GM12864 (cell line): ENCODE measurements at places on chromosomes 3 and 15.

- no peak for DNase-seq
Observed at GRCh38 chr15:43893956-43894355, 67.2 kb downstream of the WDR76 start.

- peak; percentile 10 for DNase-seq
Observed at GRCh38 chr3:6799264-6799915, 61.5 kb upstream of the GRM7 start.

- no peak for DNase-seq
Observed at GRCh38 chr15:67083135-67083762, 17.8 kb downstream of the SMAD3 start.

GRCh38 chr3:55719508-55719907 is 232.4 kb upstream of the WNT5A start:
- no peak for DNase-seq

DNA sequence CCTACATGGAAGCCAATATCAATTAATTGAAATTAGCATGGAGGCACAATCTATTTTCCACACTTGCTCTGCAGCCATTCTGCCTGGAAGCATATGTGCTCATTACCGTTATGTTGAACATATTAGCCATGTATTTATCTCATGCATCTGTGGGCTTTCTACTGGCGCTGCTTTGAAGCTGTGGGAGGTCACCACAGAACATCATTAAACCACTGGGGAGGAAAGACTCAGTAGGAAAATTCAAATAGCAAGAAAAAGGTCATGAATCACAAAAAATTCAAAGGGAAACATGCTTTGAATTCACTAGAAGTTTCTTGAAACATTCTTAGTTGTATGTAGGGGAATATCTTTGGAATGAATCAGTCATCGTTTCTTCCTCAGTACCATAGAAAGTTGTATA is 652.5 kb downstream of the EDEM1 start:
- no peak for DNase-seq

DNA sequence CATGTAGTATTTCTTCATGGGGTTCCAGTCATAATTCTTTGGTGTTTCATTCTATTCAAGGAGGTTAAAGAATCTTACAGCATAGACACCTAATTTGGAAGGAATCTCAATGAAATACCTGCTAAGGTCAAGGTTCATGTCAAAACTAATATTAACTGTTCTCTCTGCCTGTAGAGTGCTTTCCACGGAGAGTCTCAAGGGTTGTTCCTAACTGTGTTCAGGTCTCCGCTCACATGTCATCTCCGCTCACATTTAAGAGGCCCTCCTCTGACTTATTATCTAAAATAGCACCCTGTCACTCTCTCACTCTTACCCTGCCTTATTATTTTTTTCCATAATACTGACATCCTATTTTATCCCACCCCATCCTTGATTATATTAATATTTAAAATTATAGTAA is 239.9 kb downstream of the RBMS3 start:
- DNase-seq: no peak

- no peak for DNase-seq
Observed at GRCh38 chr3:196341137-196341536, 2.9 kb upstream of the TM4SF19 start.

GRCh38 chr3:169227911-169228310 is 435.6 kb downstream of the MECOM start:
- peak; percentile 35 for DNase-seq

- peak; percentile 29 for DNase-seq
Observed at GRCh38 chr3:110814170-110815007, 257.2 kb upstream of the NECTIN3 start.

- no peak for DNase-seq
Observed at GRCh38 chr3:24899373-24899772, 404.7 kb upstream of the THRB start.

DNA sequence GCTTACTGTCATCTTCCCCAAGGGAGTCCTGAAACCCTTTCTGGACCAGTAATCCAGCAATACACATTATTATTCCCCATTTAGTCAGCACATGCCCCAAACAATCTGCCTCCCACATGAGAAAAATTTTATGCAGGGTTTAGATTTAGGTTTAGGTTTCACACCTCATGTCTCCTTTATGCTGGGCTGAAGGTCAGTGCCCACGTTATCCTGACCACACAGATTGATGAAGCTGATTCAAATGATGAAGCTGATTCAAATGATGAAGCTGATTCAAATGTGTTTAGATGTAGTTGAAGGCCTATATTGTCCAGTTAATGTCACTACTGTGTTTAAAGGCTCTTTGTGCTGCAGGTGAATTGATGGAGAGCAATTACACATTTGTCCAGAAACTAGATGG is 18.1 kb upstream of the ZBED2 start:
- DNase-seq: no peak

DNA sequence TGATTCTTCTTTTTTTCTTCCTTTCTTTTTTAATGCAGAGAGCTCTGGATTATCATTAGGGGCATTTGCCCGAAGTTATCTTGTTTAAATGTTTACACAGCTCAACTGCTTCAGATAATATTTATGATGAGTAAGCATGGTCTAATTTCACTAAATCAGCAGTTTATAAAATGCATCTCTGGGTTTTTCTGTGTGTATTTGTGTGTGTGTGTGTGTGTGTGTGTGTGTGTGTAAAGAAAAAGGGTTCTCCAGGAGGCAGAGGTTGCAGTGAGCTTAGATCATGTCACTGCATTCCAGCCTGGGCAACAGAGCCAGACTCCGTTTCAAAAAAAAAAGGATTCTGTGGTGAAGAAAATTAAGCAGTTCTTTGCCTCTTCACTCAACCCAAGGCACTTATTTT is 25.9 kb upstream of the TNFSF10 start:
- DNase-seq: no peak

DNA sequence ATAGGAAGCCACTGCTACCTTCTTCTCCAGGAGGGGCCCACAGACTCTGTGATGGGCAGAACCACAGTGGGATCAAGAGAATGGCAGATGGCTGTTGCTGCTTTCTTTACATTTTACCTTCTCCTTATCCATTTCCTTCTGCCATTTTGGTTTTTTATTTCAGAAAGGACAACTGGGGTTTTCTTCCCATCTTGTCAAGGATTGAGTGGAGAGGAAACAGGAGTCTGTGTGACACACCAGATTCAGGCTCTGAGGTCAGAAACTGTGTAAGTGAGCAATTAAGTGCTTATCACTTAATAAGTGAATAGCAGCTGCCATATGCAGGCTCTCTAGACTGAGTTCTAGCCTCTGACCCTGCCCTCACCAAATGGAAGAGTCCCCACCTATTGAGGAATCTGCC is 47.3 kb downstream of the ITGB5 start:
- no peak for DNase-seq

DNA sequence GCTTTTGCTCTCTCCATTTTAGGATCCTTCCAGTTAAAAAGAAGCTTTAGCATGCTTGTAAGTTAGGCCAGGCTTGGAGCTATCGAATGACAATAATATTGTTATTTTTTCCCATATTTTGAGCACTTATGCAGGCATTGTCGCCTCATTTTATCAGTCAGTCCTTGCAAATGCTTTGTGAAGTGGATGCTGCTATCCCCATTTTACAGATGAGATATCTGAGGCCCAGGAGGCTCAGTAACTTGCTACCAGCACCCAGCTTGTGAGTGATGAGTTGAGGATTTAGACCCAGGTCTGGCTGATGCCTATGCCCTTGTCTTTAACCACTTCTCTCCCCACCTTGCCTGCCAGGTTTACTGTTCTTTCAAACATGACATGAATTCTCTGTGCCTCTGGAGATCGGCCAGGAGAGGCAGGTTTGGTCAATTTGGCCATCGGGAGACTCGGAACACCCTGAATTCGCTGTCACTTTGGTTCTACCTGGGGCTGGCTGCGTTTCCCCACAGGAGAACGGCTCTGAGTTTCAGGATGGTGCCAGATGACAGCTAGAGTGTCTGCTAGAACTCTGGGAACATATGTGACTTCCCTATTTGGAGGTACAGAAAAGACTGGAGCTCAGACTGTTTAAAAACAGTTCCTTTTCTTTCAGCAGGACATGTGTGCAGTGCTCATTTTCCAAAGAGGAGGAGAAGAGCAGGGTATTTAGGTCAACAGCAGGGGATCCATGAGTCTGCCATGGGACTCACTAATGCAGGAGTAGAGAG is 25.5 kb upstream of the ZNF710 start:
- DNase-seq: no peak

DNA sequence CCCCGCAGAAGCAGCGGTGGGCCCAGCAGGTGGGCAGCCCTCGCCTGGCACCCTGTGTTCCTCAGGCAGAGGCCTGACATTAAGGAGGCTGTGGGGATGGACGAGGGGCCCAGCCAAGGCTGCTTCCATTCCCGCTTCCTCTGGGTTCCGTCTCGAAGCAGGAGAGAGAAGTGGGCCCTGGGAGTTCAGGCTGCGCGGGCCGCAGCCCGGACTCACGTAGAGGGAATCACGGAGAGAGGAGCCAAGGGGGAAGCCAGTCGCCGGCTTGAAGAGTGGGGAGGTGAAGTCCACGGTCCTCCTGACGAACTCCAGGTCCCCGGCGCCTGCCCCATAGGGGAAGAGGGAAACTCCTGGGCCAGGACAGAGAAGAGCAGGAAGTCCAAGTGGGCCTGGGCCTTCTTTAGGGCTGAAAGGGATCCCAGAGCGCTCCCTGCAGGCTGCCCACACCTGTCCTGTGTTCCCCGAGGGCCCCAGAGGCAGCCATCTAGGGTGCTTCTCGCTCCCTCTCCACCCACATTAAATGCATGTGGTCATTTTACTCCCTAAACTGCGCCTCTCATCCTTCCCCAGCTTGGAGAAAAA is 37.7 kb downstream of the MUC4 start:
- no peak for DNase-seq

DNA sequence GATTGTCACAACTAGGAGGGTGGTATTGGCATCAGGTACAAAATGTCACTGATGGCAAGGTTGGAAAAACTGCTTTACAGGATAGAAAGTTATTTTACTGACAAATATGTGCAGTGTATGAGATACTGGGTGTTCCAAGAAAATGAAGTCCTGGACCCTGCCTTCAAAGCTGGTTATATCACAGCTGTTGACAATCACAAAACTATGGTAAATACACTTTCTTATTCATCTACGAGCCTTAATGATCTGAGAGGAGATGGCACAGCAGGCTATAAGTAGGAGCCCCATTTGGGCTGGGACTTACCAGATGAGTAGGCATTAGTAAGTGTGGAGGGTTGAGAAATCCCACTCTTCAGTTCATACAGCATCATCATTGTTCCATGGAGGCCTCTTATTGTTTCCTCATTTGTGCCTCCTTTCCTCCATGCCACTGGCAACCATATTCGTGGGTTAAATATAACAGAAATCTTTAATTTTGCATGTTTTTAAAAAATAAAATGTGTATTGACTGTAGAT is 66.9 kb downstream of the CMTM8 start:
- no peak for DNase-seq

DNA sequence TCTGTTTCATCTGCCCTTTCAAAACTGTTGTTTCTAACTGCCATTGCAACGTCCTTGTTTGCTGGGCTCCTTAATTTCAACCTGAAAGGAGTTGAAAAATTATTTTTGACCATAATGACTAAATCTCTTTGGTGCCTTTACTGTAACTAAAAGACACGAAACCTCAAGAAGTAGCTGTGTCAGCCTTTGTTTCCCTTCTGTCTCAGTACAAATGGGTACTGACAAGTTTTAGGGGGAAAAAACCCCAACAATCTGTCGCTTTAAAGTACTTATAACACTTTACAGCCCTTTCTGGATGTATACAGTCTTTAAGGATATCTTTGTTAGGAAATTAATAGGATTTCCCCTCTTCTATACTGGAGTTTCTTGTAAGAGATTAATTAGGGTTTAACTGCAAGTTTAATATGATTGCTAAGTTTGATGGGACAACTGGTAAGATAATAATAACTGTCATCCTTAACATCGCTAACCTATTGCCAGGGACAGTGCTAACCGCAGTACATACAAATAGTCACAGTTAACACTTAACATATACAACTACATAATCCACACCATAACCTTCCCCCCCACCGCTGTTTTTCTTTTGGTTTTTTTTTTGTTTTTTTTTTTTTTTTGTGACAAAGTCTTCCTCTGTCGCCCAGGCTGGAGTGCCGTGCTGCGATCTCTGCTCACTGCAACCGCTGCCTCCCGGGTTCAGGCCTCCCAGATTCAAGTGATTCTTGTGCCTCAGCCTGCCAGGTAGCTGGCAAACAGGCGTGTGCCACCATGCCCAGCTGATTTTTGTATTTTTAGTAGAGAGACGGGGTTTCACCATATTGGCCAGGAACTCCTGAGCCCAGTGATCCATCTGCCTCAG is 1.7 kb downstream of the GXYLT2 start:
- no peak for DNase-seq

GRCh38 chr15:73990250-73991005 is 1.7 kb downstream of the STOML1 start:
- no peak for DNase-seq

DNA sequence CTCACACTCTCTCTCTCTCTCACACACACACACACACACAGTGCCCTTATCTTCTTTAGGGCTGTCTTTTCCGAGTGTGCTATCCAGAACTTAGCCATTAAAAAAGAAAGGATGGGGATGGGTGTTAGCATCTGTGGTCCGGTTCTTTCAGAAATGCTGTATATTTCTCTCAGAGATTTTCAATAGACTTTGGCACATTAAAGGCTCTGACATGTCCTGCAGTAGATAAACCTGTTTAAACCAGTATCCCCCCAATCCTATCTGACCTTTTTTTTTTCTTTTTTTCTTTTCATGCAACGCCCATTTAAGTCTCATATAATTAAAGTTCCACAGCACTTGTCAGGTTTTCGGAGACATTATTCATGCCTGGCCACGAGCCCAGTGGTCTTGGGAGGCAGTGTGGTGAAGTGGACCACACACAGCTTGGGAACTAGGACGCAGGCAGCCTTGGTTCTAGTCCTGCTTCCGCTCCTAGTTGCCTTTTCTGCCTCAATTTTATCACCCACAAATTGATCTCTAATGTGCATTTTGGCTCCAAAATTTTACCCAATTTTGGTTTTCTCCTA is 13.3 kb downstream of the CAV3 start:
- DNase-seq: no peak
